ENCODE measurements at places on chromosomes 6 and 20.

GRCh38 chr6:166538297-166539010 lies 48.0 kb downstream of the RAMACL start:
- peak; percentile 72 for DNase-seq

DNA sequence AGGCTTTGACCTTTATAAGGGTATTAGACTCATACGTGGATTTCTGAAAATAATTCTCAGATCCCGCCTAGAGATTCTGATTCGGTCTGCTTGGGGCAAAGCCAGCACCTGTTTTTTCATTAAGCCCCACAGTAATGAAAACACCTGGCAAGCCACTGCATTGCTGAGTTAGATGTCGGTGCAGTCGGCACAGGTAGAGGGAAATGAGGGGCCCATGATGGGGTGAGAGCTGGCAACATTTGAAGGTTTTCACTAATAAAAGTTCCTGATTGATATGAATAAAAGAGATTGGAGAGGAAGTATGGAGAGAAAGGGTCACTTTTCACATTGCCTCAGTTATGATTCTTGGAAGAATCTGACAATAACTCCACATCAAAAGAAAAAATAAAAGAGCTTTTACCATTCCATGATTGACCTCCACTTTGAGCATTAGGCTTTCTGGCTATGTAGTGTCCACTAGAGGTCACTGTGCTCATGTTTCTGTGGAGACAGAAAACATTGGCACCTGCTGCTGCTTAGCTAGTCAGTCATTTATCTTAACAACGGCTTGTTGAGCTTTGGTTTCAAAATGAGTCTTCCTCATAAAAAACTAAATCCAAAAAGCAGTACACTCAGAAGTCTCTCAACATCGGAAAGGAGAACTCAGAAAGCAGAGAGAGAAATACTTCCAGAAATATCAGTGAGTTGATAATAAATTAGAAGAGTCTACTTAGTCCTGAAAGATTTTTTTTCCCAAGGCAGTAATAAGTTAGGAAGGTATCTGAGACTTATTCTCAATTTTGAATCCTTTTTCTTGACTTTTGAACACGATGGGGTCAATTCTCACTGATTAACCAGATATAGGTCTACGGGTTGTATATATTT lies 53.3 kb upstream of the KLHL31 start:
- DNase-seq: no peak

- no peak for DNase-seq
These were observed 94.8 kb downstream of the BTBD3 start for GRCh38 chr20:12012241-12013222.

DNA sequence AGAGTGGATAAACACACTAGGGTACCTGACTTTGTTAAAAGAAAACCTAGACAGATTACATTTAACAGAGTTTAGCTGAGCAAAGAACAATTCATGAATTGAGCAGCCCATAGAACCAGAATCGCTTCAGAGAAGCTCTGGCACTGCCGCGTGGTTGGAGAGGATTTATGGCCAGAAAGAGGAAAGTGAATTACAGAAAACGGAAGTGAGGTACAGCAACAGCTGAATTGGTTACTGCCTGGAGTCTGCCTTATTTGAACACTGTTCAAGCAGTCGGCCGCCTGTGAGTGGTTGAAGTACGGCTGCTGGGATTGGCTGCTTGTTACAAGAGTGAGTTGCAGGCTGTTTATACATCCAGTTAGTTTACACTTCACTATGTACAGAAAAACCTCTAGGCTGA lies 253.8 kb upstream of the CDYL start:
- peak; percentile 65 for DNase-seq

- DNase-seq: peak; percentile 54
These were observed 5.7 kb upstream of the PXDC1 start for GRCh38 chr6:3757241-3757641.

GRCh38 chr20:14726591-14726990 lies 389.2 kb upstream of the FLRT3 start:
- no peak for DNase-seq

DNA sequence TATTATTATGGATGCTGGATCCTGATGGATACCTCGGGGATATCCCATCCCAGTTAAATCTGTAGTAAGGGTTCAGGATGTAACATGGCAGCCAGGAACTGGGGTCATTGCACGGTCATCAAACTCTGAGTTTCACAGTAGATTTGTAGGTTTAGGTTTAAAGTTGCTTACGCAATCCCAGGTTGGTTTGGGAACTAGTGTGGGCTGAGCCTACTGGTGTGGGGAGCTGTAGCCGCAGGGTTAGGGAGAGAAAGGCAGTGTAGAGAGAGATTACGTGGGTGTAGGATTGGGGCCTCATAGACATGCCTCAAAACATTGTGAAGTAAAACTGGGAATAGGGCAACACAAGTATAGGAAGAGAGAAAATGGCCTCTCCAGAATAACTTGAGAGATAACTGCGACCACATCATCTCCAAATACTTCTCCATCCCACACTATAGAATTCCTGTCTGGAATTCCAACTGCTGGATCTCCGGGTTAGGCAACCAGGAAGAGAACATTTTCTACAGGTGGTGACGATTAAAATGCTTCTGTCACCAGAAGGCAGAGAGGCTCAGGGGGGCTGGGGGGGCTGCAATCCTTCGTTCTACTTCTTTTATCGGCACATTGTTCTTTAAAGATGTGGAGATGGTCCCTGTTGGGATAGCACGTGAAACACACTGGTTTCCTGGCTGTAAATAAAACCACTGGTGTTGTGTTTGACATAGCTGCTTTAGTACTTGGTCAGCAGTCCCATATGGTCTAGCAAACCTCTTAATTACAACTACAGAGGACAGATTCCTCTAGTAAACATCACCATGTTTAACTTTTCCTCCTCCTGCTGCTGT lies 44.9 kb upstream of the TMEM170B start:
- no peak for DNase-seq

GRCh38 chr6:31246051-31246521 lies 25.8 kb downstream of the HLA-C start:
- DNase-seq: no peak

DNA sequence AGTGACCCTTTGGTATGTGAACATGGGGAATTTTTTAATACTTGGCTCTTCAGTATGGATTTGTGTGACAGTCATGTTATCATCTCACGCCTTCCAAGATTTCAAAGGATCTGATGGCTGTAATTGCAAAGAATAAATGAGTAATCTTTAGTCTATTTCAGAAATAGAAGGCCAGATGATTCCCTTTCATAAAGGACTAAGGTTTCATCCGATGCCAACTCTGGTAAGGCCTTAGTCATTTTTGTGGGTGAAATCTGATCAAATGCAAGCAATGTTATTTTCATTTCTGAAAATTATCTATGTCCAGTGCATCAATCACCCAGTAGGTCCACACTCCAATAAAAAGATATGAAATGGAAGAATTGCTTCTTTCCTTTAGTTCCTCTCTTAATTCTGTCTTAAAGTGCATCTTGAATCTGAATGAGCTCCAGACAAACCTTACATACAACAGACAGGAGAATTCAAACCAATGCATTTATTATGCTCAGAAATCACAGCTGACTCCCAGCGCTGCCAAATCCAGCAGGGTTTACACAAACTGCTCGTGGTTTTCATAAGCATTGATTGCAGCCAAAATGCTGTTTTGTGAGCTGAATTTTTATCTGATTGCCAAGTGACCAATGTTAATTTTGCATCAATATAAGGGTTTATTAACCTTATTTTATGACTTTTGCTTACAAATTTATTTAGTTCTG lies 565.2 kb upstream of the MARCKS start:
- DNase-seq: peak; percentile 73

- DNase-seq: no peak
These were observed 64.3 kb downstream of the FAM83B start for GRCh38 chr6:54910921-54911320.

GRCh38 chr6:119241111-119241465 lies 108.5 kb downstream of the MAN1A1 start:
- DNase-seq: no peak

DNA sequence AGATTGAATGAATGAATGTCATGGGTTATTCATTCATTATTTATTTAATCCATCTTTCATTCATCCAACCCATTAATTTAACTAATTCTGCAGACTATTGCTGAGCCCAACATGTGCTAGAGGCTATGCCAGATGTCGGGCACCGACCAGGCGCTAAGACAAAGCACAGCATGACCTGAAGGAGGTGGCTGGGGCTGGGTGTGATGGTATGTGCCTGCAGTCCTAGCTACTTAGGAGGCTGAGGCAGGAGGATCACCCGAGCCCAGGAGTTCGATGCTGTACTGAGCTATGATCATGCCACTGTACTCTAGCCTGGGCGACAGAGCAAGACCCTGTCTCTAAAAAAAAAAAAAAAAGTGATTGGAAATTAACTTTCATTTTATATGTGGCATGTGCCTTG lies 5.7 kb upstream of the SLC22A7 start:
- DNase-seq: no peak

DNA sequence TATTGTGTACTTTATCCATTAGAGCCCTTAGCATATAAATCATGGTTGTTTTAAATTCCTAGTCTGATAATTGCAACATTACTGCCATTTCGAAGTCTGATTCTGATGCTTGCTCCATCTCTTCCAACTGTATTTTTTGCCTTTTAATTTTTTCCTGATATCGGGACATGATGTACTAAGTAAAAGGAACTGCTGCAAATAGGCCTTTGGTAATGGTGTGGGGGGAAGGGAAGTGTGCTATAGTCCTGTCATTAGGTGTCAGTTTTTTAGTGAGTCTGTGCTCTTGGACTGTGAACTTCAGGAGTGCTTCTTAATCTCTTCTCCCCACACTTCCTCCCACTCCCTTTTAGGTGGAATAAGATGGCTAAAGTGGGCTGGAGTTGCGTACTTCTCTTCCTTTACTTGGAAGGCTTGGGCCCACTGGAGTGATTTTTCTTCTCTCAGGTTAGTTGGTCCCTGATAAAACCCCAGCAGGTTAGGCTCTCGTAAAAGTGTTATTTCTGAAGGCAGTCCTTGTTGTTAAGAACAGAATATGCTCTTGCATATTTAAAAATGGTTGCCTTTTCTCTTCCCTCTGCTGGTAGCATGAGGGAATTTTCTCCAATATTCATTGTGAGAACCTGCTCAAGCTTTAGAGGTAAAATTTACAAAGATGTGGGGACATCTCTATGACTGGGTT lies 18.1 kb downstream of the STXBP5 start:
- DNase-seq: no peak

GRCh38 chr6:167700199-167700598 lies 126.5 kb upstream of the AFDN start:
- DNase-seq: no peak

GRCh38 chr20:47614703-47615309 lies 113.1 kb downstream of the NCOA3 start:
- no peak for DNase-seq

DNA sequence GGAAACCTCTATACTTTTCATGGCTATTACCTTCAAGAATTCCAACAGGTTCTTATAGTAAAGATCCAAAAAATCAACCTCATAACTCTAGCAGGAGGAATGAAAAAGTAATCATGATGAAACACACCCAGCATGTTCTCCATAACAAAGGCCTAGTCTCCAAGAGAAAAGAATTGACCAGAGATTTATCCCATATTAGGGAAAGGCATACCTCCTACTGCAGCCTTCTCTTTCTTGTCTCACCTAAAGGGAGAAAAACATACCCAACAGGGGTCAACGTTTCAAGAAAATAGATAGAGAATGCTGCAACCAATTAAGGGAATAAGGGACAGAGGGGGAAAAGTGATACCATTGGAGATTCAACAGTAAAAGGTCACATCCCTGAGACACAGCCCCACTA lies 262.5 kb downstream of the FRK start:
- DNase-seq: no peak

- DNase-seq: no peak
These were observed 3.1 kb downstream of the JAG1 start for GRCh38 chr20:10670501-10671220.

DNA sequence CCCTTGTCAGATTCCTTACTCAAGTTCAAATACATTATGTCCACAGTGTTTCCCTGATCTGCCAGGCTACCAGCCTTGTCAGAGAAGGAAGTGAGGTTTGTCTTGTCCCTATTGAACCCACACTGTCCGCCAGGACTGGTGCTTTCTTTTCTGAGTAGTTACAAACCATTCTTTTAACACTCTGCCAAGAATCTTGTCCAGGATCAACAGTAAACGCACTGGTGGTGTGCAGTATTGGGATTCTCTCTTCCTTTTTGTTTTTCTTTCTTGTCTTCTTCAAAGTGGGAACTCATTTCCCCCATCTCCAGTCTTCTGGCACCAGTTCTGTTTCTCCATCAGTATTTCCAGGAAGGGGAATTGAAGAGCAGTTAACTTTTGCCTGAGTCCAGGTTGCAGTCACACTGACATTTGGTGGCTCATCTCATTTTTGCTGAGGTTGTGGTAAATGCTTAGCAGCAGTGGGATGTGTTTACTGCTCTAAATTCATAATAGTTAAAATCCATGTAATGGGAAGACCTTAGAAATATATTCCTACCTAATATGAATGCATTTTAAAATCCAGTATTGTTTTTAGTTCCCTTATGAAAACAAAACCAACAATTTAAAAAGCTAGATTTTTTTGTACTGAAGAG lies 295.3 kb downstream of the PRL start:
- no peak for DNase-seq

GRCh38 chr20:33518071-33518470 lies 28.2 kb downstream of the CBFA2T2 start:
- no peak for DNase-seq

- DNase-seq: no peak
These were observed 249.2 kb downstream of the CDC5L start for GRCh38 chr6:44636561-44637248.

- no peak for DNase-seq
These were observed 2.6 kb downstream of the ID4 start for GRCh38 chr6:19839788-19840187.

All from posterior cingulate gyrus (tissue), 11 donors.